Stimulated activated CD4-positive, alpha-beta T cell treated with anti-CD3 and anti-CD28 coated beads, TNF-alpha, amount 100 ng/mL, for 1 hour (primary cell): ENCODE measurements at places on chromosomes 12 and 14.

GRCh38 chr12:88472248-88472647 lies 108.0 kb downstream of the KITLG start:
- DNase-seq, result no peak

- DNase-seq, result no peak
These were observed 2.9 kb upstream of the GARIN6 start for GRCh38 chr12:99644629-99645028.

GRCh38 chr12:26853303-26854030 lies 20.5 kb upstream of the ITPR2 start:
- DNase-seq, result peak; percentile 44

DNA sequence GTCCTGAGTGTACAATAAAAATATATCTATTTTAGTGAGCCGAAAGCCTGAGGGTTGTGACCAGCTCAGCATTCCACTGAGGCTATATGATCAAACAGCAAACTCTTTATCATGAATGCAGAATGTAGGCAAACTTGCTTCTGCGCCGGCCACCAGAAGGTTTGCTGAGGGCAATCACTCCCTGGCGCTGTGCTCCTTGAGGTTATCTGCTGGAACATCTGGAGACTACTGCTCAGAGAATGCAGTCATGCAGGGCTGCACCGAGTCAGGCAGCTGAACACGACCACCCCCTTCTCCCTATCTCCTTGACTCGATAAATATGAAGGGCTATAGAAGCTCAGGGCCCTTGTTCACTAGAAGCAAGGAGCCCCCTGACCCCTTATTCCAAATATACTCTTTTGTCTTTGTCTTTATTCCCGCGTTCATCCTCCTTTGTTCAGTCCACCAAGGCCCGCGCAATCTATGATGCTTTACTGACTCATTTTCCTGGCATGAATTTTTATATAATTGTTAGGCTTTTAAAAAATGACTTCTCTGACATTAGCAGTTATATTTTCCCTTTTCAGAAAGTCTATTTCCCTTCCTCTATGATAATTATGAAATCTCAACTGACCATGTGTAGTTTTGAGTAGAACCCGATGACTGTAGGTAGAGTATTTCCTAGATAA lies 1089.3 kb downstream of the SLC16A7 start:
- no peak for DNase-seq
